GM04504 (cell line): ENCODE measurements at places on chromosomes 4 and X.

- no peak for DNase-seq
Observed at GRCh38 chrX:154815274-154815818, 10.1 kb upstream of the MPP1 start.

- DNase-seq: no peak
Observed at GRCh38 chrX:133897593-133898163, 87.7 kb downstream of the GPC3 start.

DNA sequence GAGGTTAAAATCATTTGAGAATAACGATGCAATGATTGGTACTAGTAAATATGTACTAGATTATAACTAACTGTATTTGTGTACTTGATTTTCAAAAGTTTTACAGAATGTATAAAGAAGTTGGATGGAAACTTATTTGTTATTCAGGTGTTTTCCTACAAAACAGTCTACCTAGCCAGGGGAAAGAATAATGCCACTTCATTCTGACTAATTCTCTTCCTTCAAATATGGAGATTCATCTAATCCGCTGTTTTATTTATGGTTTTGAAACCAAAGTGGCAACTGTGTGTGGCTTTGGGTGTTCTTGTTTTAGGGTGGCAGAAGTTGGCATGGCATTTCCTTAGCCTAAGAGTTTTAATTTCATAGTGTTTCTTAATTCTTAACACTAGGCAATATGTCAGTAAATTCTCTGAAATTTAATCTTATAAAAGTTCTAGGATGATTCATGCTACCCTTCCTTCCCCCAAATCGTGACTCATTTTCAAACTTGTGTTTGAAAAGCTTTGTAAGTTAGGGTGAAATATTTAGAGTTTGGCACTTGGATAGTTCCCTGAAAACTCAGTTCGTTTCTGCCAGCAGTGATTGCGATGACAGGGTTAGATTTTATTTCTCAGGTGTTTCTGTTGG, 62.6 kb downstream of the DCLK2 start:
- DNase-seq: no peak

- peak; percentile 27 for DNase-seq
Observed at GRCh38 chr4:120918788-120919187, 3.7 kb downstream of the PRDM5 start.

DNA sequence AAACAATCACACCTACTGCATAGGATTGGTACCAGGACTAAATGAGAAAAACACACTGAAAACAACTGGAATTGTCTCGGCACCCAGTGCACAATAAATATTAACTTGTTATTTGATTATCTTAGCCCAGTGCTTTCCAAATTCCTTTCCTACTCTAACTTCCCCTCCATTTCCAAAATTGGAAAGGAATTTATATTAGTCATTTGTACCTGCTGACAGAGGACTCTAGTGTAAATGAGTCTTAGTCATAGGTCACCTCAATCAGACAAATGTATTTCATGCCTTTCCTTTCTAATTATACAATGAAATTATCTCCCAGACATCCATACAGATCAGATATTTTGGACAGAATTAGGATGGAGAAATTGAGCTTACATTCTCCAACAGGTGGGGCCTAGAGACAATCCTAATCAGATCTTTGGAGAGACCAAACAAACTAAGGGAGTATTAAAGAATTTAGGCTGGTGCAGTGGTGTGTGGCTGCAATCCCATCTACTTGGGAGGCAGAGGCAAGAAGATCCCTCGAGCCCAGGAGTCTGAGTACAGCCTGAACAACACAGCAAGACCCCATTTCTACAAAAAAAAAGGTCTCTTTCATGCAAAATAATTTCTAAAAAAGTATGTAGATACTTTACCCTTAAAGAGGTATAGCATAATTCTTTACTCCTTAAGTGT, 10.1 kb downstream of the SH3D19 start:
- DNase-seq: no peak

DNA sequence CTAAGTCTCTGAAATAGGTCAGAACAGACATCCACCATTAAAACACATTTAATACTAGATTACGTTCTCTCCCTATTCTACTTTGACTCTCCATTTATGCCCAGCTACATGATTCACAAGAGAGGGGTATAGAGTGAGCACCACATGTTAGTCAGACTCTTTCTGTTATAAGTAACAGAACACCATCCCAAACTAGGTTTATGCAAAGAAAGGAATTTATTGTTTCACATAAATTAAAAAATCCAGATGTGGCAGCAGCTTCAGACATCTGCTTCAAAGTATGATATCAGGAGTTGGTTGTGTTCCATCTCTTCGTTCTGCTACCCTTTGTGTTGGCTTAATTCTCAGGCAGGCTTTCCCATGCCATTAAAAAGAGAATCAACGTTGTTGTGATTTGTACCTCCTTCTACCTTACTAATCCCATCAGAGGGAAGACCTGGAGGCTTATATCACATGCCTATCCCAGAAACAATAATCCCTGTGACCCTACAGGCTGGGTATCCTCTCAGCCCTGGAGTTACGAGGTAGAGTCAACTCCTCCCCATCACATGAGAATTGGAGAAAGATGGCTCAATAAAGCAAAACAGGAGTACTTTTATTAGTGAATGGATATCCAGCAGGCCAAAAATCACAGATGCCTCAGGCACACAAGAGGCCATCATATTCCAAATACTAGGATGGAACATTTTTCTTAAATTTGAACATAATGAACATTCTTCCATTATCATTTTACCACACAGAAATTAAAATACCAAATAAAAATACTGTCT, 163.2 kb downstream of the SLC7A11 start:
- DNase-seq: no peak

DNA sequence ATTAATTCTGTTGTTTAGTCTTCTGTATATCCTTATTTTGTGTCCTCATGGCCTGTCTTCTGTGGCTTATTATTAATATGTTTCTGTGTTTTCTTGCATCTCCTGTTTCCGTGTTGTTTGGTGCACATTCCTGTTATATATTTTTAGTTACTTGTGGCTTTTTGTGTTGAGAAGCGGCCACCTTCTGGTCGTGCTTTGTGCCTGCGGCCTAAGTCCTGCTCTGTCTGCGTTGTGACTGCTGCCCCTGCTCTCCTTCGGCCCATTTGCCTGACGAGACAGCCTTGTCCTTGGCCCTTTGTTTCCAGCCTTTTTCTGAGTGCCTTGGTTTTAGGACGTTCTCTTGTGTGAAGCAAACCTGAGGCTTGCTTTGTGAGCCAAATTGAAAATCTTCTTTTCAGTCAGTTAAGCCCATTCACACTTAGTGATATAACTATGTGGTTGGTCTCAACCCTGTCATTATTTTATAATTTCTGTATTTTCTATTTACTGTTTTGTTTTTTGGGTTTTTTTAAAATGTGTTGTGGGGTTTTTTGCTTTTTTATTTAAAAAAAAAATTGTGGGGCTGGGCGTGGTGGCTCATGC, 43.8 kb downstream of the TNIP2 start:
- DNase-seq: no peak

DNA sequence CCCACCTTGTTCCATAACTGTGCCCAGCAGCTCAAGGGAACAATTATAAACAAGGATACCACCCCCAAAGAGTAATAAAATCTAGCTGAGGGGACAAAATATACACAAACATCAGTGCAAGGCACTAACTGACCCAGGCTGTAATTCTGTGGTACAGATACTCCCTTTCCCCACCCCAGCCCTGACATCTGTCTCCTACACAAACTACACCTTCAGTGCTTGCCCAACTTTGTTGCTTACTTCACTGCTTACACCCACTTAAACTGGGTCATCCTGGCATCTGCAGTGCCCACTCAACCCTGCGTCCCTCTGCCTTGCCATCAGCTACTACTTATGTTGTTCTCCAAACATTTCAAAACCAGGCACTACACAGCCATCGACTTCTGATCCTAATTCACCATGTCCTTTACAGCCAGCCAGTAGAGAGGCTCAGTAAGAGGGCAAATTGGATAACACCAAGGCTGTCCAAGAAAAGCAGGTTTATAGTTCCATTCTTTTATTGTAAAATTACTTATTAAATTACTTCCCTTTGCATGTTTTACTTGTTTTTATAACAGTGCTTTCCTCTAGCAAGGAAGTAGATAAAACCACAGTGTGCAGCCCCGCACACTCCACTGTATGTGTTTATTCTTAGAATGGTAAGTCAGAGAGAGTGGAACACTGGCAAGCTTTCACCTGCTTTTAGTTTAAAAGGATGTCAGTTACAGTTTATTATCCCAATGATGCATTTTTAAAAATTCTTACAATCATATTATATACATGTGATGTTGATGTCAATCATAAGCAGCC, 149.6 kb downstream of the INPP4B start:
- no peak for DNase-seq

DNA sequence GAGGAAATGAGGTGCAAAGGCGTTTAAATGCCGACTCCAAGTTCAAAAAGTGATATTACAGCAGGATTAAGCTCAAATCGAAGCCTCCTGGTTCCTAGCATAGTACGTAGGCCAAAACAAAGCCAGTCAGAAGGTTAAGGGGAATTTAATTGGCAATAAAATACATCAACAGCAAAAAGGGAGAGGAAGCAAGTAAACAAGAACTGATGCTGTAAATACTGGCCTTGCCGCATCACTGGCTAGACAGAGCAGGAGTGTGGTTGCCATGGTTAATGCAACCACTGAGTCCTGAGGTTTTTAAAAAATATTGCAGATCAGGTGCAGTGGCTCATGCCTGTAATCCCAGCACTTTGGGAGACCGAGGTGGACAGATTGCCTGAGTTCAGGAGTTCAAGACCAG, 63.2 kb upstream of the FBXW7 start:
- DNase-seq: no peak

GRCh38 chrX:19750028-19750782, 137.2 kb downstream of the SH3KBP1 start:
- DNase-seq: no peak

DNA sequence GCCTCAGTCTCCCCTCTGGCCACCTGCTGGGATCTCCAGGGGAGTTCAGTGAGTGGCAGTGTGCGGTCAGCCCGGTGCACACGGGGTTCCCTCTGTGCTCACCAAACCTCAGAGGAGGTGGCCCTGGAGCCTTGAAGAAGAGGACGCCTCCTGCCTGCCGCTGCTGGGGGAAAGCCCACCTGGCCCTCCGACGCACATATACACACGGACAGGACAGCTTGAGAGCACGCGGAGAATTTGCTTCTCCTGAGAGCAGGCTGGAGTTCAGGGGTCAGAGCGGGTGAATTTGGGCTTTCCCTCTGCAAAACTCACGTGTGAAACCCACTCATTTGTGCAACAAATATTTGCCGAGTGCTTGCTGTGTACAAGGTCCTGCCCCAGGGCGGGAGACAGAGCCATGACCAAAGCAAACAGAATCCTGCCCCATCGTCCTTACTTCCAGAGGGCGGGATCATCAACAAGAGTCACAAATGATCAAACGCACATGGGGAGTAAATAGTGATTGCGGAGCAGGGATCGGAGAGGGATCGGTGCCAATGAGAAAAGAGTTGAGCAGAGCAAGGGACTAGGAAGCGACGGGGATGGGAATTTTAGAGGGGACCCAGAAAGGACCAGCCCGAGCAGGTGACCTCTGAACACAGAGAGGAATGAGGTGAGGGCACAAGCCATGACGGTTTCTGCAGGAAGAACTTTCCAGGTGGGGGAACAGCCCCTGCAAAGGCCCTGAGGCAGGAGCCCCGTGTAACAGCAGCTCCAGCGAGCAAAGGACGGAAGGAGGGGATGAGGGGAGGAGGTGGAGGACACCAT, 17.6 kb downstream of the BLOC1S4 start:
- no peak for DNase-seq

DNA sequence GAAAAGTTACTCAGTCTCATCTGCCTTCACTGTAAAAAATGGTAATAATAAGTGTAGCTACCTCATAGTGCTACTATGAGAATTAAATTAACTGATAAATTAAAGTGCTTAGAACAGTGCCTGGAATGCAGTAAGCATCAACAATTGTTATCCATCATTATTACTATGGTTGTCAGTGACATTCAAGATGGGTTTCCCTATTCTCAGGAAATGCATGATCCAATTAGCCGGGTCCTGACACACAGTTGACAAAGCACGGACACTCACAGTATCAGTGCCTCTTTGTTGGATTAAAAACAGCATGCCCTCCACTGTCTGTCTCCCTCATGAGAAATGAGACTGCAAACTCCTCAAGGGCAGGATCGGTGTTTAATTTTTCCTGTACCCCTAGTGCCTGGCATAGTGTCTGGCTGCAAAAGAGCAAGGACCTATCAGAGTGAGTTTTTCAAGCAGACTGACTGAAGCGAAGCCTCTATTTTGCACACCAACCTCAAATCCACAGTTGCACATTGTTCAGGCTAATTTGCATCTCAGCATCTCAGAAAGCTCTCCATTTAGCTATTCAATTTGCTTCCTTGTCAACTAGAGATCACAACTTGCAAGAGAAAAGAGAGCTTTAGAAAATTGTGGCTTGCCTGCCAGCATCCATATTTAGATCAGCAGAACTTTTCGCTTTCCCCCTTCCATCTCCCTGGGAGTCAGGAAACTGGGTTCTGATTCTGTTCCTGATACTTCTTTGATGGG, 122.9 kb downstream of the LDB2 start:
- DNase-seq: no peak

DNA sequence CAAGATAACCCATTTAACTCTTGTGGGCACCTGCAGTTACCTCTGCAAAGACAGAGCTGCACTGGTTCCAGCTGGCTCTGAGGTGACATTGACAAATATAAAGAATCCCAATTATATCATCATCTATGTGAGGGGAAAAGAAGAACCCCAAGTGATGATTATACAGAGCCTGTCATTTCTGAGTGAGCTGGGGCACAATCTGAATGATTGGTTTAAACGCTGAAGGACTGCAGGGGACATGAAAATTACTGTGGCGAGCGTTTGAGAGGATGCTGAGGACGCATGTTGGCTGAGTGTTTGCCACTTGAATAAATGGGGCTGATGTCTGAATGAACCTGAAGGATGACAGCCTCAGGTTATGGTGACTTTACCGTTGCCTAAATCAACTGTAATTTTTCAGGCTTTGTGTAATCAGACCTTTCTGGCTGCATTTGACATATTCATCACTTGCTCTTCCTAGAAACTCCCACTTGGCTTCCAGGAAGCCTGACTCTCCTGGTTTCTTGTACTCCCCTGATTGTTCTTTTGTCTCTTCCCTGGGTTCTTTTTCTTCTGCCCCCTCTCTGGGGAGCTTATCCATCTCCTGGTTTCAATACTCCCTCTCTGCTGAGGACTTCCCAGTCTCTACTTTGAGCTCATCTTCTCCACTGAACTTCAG, 4.1 kb upstream of the HSD17B10 start:
- no peak for DNase-seq

DNA sequence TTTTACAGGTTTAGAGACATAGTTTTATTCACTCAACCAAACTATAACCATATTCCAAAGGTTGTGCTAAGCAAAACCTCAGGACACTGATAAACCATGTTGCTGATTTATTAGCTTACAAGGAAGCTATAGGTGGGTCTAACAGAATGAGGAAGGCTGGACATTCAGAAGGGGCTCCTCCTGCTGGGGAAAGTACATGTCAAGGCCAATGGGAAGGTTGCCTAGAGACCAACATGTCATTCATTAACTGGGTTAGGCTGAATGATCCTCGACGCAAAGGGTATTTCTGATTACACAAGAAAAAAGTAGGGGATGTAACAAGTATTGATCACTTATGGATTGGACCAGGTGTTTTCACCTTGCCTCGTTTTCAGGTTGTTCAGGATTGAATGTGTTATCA, 30.3 kb downstream of the SLC10A6 start:
- no peak for DNase-seq
